ENCODE measurements at places on chromosomes 13 and 19.

- no peak for DNase-seq
These were observed 16.2 kb downstream of the DPY19L3 start for GRCh38 chr19:32421589-32422361.

- peak; percentile 71 for DNase-seq
These were observed 63.4 kb downstream of the EFNB2 start for GRCh38 chr13:106471957-106472543.

- no peak for DNase-seq
These were observed 231.8 kb downstream of the SHISA2 start for GRCh38 chr13:25819856-25820530.

GRCh38 chr13:77729502-77730221, 32.2 kb downstream of the SLAIN1 start:
- DNase-seq = no peak

- DNase-seq = no peak
These were observed 520.1 kb upstream of the NBEA start for GRCh38 chr13:34421858-34422475.

Measured in heart left ventricle (tissue), 16 donors.